ENCODE measurements at places on chromosomes 16 and 17.
A peak's percentile ranks its signal among the peaks of the same experiment; 100 is the strongest.

GRCh38 chr17:7916385-7916682 is 245 bp upstream of the RNF227 start:
- no peak for DNase-seq

DNA sequence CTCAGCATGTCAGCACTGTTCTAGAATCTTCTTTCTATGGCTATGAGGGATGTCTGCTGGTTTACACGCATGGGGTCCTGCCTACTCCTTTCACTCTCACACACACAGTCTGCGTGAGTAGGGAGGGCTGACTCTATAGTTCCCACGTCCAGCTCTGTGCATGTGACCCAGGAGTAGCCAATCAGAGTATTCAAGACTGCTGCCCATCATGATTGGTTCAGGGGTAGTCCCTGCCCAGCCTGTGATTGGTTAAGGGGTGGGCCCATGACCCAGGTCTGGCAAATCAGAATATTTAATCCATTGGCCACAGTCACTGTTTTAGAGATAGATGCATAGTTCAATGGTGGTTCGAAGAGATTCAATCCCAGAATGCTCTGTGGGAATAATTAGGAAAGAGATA is 151.3 kb upstream of the IRX3 start:
- DNase-seq: no peak

GRCh38 chr16:57406881-57407280 is 2.3 kb downstream of the CCL17 start:
- DNase-seq: no peak

DNA sequence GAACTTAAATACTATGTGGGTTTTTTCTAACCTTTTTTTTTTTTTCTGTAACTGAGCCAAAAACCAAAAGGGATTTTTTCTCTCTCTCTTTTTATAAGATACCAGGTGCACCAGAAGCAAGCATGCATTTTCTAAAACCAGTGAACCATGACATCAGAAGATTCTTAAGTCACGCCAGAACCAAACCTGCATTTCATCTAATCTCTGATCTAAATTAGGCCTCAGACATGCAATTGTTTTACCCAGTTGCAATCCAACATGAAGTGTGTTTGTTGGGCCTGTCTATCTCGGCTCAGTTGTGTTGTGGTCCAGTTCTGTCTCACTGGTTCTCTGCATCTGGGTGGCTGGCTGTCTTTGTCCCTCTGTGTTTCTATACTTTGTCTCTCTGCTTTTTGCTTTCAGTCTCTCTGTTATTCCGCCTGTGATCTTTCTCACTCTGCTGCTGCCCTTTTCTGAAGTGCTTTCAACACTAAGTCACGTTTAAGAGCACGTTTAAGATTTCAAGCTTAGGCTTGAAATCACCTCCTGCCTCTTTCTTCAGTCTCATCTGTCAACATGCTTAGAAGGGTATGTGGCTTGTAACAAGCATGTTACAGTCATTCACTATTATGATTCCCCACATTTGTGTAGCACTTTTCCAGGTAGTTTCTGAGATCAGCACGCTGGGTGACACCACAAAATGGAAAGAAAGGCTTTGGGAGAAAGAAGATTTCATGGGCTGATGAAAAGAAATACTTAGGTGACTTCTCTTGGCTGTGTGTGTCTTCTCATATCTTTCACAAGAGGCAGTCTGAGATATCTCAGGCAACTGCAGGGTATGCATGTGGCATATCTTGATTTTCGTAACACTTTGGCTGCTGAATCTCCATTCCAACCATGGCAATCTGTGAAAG is 488.9 kb downstream of the SHISA9 start:
- DNase-seq: no peak

- DNase-seq: no peak
These were observed 87.4 kb upstream of the LHX1 start for GRCh38 chr17:36849871-36850348.

DNA sequence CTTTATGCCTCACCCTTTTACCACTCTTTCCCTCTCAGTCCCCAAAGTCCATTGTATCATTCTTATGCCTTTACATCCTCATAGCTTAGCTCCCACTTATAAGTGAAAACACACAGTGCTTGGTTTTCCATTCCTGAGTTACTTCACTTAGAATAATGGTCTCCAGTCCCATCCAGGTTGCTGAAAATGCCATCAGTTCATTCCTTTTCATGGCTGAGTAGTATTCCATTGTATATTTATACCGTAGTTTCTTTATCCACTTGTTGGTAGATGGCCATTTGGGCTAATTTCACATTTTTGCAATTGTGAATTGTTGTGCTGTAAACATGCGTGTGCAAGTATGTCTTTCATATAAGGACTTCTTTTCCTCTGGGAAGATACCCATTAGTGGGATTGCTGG is 597.3 kb downstream of the WWOX start:
- DNase-seq: no peak

- DNase-seq: no peak
These were observed 11.0 kb downstream of the TBC1D24 start for GRCh38 chr16:2485811-2486507.

GRCh38 chr17:46273541-46274236 is 21.2 kb upstream of the LRRC37A start:
- no peak for DNase-seq

DNA sequence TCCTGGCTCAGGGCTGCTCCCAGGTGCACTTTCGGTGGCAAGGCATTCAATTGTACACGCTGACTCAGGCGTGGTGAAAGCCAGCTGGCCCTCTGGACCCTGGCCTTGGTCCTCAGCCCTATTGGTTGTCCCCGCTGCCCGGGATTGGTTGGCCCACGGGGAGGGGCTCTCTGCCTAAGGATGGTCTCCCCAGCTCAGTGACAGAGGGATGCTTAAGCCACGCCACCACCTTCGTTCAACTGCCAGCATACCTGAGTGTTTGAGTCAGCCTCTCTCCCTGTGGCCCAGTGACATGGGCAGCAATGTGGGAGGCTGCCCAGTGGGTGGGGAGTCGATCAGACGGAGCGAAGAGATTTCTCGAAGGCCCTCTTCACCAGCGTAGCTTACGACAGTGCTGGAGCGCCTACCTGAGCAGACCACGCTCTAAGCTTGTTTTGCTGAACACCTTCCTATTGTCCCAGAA is 30.3 kb downstream of the IRF8 start:
- no peak for DNase-seq

DNA sequence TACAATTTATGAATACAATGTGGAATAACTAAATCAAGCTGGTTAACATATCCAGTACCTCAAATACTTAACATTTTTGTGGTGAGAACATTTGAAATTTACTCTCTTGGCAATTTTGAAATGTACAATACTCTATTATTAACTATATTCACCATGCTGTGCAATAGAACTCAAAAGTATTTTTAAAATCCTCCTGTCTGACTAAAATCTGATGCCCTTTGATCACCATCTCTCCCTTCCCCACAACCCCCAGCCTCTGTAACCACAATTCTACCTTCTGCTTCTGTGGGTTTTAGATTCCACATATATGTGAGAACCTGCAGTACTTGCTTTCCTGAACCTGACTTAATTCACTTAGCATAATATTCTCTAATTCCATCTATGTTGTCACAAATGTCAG is 71.6 kb upstream of the ALOX12 start:
- no peak for DNase-seq

DNA sequence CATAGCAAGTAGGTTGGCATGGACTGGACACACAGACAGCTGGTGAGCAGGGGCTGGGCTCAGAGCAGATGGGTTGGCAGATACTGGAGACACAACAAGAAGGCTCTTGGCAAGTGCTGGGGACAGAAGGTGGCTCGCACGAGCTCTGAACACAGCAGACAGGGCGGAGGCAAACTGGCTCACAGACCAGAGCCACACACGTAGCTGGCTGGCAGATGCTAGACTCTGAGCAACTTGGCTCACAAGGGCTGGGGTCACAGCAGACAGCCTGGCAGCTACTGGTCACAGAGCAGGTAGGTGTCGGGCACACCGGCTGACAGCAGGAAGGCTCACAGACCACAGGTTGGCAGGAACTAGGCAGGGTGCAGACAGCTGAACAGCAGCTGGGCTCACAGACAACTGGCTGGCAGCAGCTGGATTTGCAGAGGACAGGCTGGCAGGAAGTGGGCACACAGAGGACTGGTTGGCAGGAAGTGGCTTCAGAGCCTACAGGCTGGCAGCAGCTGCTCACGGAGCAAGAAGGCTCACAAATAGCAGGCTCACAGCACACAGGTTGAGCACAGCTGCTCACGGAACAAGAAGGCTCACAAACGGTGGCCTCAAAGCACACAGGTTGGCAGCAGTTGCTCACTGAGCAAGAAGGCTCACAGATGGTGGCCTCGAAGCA is 725 bp downstream of the KRTAP16-1 start:
- DNase-seq: no peak

DNA sequence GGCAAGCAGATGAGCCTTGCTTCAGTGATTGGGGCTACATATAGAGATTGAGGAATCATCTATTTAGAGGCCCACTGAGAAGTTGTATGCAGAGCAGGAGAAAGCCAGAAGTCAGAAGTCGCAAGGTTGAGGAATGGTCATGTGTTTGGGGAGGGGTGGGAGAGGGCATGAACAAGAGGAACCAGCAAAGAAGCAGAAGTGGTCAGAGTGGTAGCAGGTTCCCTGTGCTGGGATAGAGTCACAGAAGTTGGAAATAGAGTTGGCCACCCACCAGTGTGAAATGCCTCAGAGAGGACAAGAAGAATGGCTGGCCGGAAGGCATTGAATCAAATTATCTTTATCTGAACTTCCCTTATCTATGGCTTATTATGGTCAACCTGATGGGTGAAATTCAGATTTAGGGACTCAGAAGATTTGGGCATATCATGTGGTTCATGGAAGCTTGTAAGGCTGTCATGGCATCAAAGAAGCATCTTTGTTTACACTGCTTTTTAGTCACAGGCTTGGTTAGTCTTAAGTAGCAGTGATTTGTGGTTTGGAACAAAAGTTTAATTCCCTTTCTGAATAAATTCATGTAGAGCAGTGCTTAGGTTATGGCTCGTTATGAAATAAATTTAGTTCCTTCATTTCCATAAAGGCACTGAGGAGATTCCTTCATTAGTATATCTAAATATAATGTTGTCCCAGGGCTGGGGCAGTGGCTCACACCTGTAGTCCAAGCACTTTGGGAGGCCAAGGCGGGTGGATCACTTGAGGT is 19.7 kb downstream of the MAP3K3 start:
- DNase-seq: no peak

DNA sequence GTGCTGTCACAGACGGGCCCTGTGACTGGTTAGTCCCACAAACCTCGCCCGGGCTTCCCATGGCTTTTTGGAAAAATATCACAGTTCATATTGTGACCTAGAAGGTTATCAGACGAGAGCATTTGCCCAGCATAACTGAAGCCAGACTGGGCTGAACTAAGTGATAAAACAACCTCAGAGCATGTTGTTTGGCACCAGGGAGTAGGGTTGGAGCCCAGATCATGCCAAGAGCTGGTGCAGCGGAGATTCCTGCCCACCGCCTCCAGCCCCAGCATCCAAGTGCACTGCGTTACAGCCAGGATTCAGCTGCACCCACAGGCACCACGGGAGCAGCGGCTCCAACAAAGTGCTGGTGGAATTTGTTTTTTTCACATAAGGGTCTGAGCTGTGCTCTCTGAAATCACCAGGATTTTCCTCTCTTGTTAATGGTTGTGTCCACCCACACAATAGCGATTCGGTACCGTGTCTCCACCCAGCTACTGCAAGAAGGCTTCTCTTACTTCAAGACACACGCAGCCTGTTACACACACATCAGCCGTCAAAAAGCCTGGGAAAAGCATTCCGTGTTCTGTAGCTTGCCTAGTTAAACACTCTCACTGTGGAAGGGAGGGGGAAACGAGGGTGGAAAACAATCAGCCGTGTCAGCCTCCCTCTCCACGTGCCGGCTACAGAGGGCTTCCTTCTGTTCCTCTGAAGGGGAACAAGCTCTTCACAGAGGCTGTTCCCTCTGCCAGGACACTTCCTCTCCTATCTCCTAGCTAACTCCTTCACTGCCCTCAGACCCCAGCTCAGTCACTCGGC is 273.8 kb downstream of the C16orf95 start:
- no peak for DNase-seq

- no peak for DNase-seq
These were observed 133.6 kb downstream of the SNX11 start for GRCh38 chr17:48241131-48241591.

DNA sequence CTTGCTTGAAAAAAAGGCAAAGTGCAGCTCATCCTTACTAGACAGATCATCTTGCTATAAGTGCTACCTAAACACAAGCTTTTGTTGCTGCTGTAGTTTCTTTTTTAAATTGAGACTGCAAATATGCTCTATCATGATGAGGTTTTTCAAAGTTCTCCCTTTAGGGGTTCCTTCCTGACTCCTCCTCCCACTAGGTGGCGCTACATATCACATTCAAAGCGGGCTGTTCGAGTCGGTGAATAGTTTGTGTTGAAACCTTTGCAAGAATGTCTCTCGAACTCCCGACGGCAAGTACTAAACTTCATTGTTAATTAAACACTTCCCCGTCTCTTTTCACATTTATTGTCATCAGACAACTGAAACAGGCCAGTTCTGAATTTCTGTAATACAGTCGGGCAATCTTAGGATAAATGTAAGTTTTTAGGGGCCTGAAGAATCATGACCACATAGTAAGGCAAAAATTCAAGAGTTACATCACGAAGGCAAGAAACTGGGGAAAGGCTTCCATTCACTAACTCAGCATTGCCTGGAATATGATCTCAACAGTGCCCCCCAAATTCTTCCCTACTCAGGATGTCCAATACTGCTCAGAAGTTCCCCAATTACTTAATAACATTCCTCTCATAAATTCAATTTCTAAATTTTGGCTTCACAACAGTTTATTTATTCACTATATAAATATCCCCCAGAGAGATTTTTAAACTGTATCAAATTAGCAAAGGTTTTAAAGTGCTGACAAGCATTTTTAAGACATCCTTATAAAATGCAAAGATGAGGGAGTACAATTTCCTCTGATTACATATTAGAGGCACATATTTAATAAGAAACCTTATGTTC is 6.7 kb downstream of the HS3ST3A1 start:
- peak; percentile 57 for DNase-seq

- DNase-seq: no peak
These were observed 17.4 kb upstream of the RAB11FIP4 start for GRCh38 chr17:31374094-31374447.

DNA sequence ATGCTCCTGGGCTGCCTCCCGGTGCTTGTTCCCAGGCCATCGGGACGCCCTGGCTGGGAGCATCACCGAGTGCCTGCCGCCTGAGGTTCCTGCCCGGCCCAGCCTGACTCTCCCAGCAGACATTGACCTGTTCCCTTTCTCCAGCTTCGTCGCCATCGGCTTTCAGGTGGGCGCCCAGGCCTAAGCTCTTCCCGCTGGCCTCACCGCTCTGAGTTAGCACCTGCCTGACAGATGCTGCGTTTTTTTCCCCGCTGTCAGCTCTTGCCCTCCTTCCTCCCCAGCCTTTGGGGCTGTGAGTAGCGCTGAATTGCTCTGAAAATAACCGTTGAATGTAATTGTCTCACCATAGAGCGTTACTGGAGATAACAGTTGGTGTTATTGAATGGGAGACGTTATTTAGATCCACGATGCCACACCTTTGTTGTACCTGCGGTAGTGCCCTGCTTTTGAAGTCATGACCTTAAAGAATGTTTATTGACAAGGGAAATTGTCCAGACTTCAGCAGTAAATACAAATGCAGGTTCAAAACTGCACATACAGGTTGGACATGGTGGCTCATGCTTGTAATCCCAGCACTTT is 21.3 kb upstream of the SMIM5 start:
- no peak for DNase-seq

Data from AG04449 (cell line).